Naive thymus-derived CD4-positive, alpha-beta T cell (primary cell): ENCODE measurements at places on chromosomes 1 and 21.

DNA sequence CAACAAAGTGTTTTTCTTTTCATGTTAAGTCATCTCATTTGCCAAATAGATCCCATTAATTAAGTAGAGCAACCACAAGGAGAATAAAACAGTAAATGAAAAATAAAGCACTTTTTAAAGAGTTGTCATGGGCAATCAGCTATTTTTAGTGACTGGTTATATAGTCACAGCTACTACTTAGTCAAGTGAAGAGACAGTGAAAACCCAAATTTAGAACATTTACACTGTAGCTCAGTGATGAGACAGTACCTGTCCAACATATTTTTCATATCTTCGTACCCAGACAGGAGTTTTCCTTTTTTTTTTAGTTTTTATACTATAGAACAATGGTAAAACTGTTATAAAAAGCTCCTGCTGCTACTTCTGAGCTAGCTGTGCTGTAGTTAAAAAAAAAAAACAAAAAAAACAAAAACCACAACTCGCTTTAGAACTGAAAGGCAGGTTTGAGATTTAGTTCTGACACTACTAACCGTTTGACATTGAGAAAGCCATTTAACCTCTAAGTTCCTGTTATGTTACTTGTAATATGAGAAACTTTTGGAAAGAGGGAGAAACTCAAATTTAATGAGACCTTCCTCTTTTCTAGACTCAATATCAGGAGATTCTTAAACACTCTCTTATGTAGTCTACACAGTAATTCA is 777.5 kb downstream of the ADGRL2 start:
- no peaks in the 10 kb centered on the region for H3K27me3 ChIP-seq
- no peak overlapping the region for H3K27ac ChIP-seq
- H3K4me3 ChIP-seq, result no peak overlapping the region
- DNase-seq, result no peak

GRCh38 chr1:25616987-25617624 is 515 bp downstream of the MAN1C1 start:
- peak overlapping the region; percentile 84 for H3K27ac ChIP-seq
- no peaks in the 10 kb centered on the region for H3K36me3 ChIP-seq
- H3K4me1 ChIP-seq, result peaks cover 37% of the 10 kb centered on the region
- no peaks in the 10 kb centered on the region for H3K27me3 ChIP-seq
- peak; percentile 23 for DNase-seq

DNA sequence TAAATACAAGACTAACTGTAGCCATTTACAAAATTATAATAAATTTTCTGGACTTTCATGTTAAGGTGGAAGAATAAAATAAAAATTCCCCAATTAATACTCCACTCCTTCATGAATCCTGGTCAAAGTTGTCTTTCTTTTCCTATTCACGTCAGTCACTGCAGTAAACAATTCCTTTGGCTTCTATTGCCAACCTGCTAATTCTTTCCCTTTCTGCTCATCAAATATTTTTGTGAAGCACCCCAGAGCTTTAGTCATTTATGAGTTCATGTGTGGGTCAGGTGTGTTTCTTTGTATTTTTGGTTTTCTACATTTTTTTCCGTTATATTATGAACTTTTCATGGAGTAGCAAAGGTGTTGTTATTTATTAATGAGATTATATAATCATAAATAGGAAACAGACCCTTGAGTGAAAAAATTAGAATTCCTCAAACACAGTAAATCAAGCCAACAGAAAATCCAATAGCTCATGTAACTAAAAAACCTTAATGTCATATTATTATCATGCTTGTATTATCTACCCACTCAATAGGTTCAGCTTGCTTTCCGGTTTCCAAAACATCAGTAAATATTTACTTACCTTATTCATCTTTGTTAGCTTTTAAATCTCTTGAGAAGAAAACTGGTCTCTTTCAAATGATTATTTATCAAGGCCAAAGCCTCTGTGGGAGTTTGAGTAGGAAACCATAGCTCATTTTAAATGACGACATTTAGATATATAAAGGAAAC is 29.6 kb upstream of the PLA2G4A start:
- no peaks in the 10 kb centered on the region for H3K4me1 ChIP-seq
- DNase-seq, result no peak
- H3K27ac ChIP-seq, result no peak overlapping the region
- no peak overlapping the region for H3K4me3 ChIP-seq

- H3K36me3 ChIP-seq, result peaks cover 57% of the 10 kb centered on the region
- DNase-seq, result no peak
- H3K27ac ChIP-seq, result peak overlapping the region; percentile 54
- H3K27me3 ChIP-seq, result no peaks in the 10 kb centered on the region
- H3K4me1 ChIP-seq, result peaks cover 97% of the 10 kb centered on the region
- no peak overlapping the region for H3K4me3 ChIP-seq
Measured at GRCh38 chr1:24915816-24916602, 14.1 kb downstream of the RUNX3 start.

- peaks cover 3% of the 10 kb centered on the region for H3K4me1 ChIP-seq
- no peaks in the 10 kb centered on the region for H3K27me3 ChIP-seq
- H3K4me3 ChIP-seq, result no peak overlapping the region
- H3K36me3 ChIP-seq, result no peaks in the 10 kb centered on the region
Measured at GRCh38 chr21:35470522-35470921, 421.4 kb upstream of the RUNX1 start.
